ENCODE measurements at places on chromosomes 11 and 22.

DNA sequence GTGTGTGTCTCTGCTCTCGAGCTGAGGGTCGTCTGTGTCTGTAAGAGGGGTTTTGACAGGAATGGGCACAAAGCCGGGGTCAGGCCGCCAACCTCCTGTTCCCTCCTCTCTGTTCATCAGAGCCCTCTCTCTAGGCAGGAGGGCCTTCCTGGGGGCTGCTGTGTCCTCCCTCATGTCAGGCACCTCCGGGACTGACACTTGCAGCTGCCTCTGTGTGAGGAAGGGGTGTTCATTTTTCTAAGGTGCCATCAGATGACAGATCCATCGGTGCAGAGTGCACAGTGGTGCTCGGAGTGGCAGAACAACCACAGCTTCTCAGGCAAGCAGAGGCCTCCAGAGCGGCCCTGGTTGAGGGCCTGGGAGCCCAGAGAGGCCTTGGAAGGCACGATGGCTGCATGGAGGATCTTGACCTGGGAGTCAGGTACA is 265.4 kb upstream of the B3GAT1 start:
- no peak for DNase-seq

GRCh38 chr11:95337972-95338429 is 107.0 kb upstream of the SESN3 start:
- no peak for DNase-seq

GRCh38 chr11:71286701-71287643 is 34.6 kb upstream of the SHANK2 start:
- no peak for DNase-seq

DNA sequence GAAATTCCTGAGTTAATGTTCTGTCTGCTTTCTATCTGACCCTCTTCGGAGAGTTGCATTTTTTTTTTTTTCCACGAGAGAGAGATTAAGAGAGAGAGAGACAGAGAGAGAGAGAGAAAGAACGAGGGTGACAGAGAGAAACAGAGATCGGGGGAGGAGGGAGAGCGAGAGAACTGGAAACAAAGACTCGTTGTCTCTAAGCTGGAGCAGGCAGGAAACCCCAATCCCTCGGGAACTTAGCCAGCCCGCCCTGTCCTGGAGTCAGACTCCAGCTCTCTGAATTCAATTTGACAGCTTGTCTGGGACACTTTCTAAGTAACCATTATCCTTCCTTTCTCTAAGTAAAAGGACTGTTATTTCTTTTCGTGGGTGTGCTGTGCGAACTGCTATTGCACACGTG is 76.9 kb downstream of the KCNJ1 start:
- DNase-seq, result no peak

DNA sequence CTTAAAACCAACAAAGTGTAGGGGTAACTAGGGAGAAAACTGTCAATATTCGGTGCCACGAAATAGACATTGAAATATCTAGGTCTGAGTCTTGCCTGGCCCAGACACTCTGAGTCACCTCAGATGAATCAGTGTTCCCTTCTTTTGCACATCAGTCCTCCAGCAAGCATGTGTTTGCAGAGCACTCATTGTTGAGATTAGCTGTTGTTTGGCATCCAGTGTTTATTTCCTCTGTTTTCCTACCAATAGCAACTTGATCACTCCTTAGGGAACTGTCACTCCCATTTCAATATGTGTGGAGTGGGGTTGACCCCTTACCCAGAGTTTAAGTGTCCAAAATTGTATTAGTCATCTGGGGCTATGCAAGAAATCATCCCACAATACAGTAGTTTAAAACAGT is 4.7 kb upstream of the ASCC2 start:
- no peak for DNase-seq

DNA sequence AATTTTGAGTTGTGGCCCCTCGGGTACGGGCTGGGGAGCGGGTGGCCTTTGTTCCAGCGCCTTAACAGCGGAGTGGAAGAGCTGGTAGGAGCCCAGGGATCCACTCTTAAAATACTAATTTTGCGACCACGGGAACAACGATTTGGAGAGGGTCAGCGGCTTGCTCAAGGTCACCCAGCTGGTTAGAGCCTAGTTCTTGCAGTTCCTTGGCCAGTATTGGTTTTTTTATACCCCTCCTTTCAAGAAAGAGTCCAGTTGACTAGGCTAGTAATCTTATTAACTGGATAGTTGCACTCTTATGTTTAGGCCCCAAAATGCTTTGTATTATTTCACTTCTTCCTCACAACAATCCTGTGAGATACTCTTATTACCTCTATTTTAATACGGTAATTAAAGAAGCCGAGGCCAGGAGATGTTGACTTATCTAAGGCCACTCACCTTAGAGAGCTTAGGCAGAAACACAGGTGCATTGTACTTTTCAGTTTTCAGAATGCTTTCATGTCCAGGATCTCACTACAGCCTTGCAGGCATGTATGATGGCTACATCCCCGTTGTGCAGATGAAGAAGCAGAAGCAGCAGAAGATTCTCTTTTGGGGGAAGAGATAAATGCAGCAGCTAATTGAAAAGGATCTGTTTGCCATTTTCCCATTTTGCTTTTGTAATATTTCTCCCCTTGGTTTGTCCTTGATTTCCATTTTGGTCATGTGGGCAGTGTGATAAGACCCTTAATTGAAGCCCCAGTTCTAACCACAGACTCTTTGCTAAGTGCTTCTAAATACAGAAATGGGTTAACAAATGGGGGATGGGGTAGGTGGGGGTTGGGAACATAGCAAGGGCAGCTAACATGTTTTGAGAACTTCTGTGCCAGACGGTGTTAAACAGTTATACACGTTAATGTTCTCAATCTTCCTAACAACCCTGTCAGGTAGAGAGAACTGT is 1.4 kb downstream of the SREBF2 start:
- no peak for DNase-seq

- no peak for DNase-seq
These were observed 115.4 kb downstream of the KIAA1671 start for GRCh38 chr22:25067851-25068421.

GRCh38 chr22:24826710-24827285 is 20.8 kb downstream of the SGSM1 start:
- DNase-seq, result no peak

GRCh38 chr11:66047541-66048365 is 1.2 kb downstream of the GAL3ST3 start:
- DNase-seq, result no peak

DNA sequence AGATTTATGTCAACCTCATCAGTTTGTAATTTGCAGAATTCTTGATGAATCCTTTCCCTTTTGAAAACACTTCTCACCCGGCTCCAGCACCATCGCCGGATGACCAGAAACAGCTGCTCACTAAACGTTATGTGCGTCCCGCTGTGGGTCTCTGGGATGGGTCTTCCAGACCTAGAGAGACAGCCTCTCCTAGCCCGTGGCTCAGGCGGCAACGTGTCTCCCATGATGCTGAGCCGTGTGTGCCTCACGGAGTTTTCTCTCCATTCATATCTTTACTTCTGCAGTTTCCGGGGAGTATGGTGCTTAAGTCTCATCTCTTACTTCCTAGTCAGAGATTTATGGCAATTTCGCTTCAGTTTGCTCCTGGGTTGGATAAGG is 25.0 kb upstream of the ACR start:
- no peak for DNase-seq

- no peak for DNase-seq
These were observed at the start of gene GRK3 for GRCh38 chr22:25564320-25564978. GRK3 (plus strand) TSS chr22:25564675; CDS start chr22:25565041, 366 bp downstream.

GRCh38 chr11:123672568-123672967 is 18.1 kb upstream of the SCN3B start:
- DNase-seq, result no peak

DNA sequence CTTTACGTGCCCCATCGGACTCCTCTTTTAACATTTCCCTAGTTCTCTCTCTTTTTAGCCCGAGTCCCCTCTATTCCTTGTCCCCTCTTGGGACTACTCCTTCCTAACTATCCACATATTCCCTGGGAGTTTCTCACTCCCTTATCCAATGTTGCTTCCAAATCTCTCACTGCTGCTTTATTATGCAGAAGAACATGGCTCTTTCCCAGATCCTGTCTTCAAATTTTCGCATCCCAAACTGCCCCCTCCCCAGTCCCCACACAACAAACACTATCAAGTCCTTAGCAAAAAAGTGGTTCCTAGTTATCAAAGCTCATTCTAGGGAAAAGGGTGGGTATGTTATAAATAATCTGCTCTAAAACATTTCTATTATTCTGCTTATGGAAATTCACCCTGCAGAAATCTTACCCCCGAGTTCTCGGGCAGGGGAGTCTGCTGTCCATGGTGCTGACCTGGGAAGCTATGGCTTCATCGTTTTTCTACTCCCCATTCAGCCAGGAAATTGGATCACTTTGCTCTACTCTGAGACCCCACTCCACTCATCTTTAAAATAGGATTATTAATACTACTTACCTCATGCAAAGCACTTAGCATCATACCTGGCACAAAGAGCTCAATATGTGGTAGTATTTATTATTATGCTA is 393.5 kb downstream of the BUD13 start:
- DNase-seq, result no peak

GRCh38 chr11:93193731-93194130 is 4.1 kb downstream of the SLC36A4 start:
- no peak for DNase-seq

DNA sequence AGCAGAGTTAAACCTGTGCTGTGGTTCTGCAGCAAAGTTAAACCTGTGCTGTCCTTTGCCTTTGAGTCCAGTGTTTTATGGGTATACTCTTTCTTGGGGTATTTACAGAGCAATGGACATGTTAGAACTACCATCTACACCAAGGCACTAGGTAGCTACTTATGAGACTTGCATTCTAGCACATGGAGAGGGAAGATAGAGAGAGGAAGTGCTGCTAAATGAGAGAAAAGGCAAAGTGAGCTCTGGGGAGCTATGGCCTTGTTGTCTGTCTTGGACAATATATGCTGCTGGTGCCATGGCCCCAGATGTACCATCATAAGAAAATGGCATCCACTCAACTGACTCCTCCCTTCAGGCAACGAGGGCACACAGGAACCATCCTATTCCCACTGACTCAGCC is 91.5 kb downstream of the SLC1A2 start:
- DNase-seq, result no peak

GRCh38 chr11:78576549-78577097 is 2.0 kb upstream of the NARS2 start:
- DNase-seq, result peak; percentile 31

GRCh38 chr11:68363776-68364175 is 51.4 kb downstream of the LRP5 start:
- no peak for DNase-seq

GRCh38 chr11:645536-645935 is 8.5 kb downstream of the DRD4 start:
- no peak for DNase-seq

DNA sequence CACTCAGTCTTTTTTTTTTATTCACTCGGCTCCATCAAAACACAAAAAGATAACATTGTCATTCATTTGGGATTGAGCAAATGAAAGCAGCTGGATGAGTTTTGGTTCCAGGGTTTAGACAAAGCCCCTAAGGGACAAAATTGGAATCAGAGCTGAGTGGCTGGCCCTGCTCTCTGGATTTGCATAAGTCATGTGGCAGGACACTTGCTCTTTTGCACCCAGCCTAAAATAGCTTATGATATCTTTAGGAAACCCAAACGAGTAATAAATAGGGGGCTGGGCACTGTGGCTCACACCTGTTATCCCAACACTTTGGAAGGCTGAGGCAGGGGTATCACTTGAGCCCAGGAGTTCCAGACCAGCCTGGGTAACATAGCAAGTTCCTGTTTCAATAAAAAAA is 11.0 kb upstream of the TMEM121B start:
- DNase-seq, result no peak
